ENCODE measurements at places on chromosomes 7 and 10.

- no peak for DNase-seq
These were observed 26.5 kb upstream of the HIBADH start for GRCh38 chr7:27689150-27689549.

DNA sequence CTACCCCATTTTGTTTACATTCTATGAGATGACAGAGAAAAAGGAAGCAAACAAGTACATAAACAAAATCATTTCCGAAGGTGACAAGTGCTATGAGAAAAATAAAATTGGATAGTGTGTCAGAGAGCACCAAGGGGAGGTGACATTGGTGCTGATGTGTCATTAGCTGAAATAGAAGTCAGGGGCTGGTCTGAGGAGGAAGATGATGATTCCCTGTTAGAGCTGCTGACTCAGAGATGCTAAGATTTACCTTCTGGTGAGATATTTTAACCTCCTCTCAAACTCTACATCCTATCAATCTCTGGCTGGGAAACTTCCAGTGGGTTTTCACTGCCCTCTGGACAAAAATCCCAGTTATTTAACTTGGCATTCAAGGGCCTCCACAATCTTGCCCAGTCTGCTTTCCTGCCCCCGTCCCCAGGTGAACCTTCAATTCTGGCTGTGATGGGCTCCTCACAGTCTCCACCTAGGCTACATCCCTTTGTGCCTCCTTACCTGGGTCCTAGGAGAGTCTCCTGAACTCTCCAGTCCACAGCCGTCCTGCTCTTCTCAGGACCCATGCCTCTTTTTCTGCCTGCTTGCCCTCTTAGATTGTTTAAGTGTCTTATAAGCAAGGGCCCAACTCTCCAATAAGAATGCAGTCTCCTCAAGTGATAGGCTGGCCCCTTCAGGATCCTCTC lies 26.6 kb downstream of the DUSP5 start:
- DNase-seq: no peak

- DNase-seq: no peak
These were observed 14.6 kb upstream of the C10orf71 start for GRCh38 chr10:49284356-49284755.

DNA sequence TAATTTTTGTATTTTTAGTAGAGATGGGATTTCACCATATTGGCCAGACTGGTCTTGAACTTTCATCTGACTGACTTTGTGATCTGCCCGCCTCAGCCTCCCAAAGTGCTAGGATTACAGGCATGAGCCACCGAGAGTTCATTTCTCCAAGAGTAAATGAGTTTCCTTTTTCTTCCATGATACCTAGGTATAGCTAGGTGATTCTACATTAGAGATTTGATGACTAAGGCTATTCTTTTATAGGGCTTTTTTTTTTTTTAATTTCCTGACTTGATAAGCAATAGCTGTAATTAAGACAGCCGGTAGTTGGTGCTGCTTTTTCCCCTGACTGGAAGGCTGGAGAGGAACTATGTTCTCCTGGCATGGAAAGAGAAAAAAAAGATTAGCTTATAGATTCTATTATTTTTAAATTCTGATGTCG lies 3.3 kb downstream of the PTPN12 start:
- no peak for DNase-seq

GRCh38 chr10:125726914-125727313 lies 7.4 kb downstream of the EDRF1 start:
- no peak for DNase-seq

Data from pancreas (tissue), 10 donors.